ENCODE measurements at places on chromosomes 2 and 18.
A peak's percentile ranks its signal among the peaks of the same experiment; 100 is the strongest.

GRCh38 chr2:4381049-4381448 lies 677.7 kb downstream of the DCDC2C start:
- no peak for DNase-seq

- no peak for DNase-seq
Measured at GRCh38 chr18:45656194-45656770, 41.0 kb downstream of the SLC14A2 start.

DNA sequence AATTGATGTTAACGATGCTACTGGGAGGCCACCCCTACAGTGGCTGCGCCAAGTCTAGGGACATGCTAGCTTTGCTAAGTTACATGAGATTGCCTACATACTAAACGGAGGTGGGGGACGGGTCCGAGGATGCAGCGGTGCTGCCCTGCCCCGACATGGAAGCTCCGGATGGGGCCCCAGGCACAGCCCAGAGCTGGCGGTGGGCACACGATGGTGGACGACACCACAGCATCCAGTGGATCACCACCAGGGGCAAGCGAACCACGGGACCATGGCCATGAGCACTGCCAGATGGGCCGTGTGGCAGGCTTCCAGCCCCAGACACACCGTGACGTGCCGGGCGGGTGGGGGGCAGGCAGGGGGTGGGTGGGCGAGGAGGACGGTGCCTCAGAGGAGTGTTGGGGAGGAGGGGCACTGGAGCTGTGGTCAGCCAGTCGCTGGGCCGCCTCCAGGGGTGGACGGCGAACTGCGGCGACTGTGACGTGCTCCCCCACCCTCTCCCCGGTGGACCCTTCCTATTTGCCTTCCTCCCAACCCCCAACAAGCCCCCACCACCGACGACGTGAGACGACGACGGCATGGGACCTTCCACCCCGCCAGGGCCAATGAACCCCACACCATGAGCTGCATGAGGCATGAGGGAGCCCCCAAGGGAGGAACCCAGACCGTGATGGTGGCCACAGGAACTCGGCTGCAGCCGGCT lies 90.6 kb upstream of the ANKRD30BL start:
- DNase-seq, result no peak

- DNase-seq, result no peak
Measured at GRCh38 chr2:85830645-85831044, 58.1 kb downstream of the ST3GAL5 start.

- DNase-seq, result no peak
Measured at GRCh38 chr18:28494151-28494550, 317.2 kb upstream of the CDH2 start.

DNA sequence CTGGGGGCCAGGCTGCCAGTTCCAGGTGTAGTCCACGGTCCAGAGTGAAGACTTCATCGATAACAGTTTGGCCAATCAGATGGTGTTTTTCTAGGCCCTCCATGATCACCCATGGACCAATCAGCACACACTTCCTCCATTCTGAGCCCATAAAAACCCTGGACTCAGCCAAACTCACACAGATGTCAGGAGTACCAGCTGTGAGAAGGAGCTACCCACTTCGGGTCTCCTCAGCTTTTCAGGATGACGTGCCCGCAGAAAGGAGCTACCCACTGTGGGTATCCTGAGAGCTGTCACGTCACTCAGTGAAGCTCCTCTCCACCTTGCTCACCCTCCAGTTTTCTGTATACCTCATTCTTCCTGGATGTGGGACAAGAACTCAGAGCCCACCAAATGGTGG lies 210.0 kb upstream of the RASGRP3 start:
- DNase-seq, result no peak

DNA sequence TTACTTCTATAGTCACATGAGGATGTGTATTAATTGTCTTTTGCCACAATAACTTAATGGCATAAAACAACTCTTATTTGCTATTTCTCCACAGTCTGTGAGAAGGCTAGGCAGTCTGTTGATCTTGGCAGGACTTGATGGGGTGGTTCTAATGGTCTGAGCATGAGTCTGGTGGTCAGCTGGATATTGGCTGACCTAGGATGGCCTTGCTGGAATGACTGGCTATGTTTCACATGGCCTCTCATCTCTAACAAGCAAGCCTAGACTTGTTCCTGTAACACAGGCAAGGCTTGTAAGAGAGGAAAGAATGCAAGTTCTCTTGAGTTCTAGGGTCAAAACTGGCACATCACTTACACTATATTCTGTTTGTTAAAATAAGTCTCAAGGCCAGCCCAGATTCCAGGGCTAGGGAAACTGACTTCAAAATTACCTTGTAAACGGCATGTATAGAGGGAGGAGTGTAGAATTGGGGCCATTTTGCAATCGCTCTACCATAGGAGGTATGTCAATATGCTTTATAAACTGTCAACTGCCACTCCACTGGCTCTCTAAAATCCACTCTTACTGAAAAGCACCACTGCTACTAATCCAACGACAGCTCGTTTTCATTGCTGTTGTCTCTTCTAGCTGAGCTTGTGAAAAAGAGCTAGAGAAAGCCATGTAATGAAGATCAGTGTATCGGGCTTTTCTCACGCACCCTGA lies 325.0 kb upstream of the PKDCC start:
- no peak for DNase-seq

GRCh38 chr2:118913803-118914645 lies 28.0 kb upstream of the MARCO start:
- DNase-seq, result no peak

DNA sequence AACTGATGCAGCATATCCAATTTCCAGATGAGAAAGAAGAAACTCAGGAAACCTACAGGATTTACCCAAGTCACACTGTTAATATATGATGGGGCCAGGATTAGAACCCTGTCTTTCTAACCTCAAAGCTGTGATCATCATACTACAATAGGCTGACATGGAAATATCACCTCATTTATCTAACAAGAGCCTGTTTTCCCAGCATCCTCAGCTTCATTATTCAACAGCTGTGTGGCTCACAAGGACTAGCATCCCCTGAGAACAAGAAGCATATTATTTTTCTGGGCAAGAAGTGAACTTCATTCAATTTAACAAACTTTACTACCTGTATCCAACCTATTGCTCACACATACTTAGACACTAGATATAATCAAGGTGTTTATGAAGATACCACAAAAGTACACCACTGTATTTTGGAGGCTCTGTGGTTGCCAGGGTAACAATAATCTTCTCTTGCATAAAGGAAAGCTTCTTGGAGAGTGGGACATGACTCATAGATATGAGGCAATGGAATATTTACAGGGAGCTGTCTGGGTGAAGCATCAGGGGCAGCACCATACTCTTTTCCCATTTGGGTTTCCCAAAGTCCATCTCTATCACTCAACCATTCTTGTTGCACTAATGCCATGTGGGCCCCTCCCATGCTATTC lies 218.2 kb downstream of the RAD51AP2 start:
- no peak for DNase-seq

GRCh38 chr2:110678457-110679336 lies 834 bp upstream of the BUB1 start:
- peak; percentile 58 for DNase-seq

DNA sequence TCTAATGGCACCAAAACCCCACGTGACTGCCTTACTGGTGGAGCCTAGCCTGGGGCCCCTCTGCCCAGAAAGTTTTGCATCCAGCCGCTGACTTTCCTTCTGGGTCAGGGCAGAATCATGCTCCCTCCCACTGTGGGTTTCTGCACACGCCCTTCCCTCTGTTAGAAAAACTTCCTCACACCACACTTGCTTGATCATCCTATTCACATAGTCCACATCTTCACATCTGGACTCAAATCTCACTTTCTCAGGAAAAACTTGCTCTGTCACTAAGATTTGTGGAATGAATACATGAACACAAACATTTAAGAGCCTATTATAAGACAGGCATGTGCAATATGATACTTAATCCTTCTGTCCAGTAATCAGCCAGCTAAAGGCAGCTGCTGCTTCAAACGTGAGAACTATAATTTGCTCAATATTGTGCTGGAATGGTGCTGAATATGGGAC lies 274.7 kb downstream of the RND3 start:
- no peak for DNase-seq

DNA sequence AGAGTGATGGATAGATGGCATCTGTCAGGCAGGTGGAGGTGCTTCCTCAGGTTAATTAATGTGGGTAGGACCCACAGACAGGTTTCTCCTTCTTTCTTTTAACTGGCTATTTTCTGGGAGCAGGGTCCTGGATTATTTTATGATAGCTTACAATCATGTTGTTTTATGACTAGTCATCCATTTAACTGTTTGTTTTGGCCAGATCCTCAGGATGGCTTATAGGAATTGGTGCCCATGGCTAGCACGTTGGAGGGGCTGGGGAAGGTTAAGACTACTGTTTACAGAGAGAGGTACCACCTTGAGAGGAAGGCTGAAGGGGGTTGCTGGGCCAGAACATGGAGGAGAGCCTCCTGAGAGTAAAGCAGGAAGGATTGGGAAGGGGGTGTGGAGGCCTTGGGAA lies 78.0 kb upstream of the MGAT5 start:
- DNase-seq, result no peak

GRCh38 chr2:189602233-189602632 lies 21.6 kb upstream of the SLC40A1 start:
- no peak for DNase-seq

DNA sequence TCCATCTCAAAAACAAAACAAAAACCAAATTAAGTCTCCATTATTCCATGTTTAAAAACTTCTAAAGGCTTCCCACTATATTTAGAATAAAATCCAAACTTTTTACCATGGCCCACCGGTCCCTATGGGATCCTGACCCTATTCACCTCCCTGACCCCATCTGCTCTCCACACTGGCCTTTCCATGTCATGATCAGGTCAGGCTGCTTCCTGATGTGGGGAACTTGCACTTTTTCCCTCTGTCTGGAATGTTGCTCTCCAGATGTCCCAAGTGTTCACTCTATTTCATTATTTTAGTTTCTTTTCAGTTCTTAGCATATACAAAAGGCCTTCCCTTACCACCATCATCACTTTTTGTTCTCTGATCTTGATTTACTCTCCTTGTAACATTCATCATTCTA lies 7.5 kb upstream of the MTA3 start:
- DNase-seq, result no peak

DNA sequence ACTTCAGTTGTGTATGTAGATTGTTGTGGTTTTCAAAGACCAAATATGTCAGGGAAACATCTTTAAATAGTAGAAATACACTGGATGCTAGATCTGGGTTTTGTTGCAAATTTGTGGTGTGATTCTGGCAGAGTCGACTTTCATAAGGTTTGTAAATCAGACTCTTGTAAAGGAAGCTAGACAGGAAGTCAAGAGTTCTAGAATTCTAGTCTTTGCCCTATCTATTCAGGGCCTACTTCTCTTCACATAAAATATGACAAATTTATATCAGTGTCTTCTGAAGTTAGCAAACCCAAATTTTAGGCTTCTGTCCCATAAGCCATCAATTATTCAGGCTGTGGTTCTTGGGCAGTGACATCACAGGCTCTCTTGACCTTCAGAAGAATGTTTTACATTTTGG lies 1579.2 kb upstream of the PIK3C3 start:
- DNase-seq, result no peak

GRCh38 chr2:203715744-203716143 lies 9.3 kb downstream of the CD28 start:
- no peak for DNase-seq

- DNase-seq, result no peak
Measured at GRCh38 chr2:24894750-24895149, 25.3 kb downstream of the ADCY3 start.

DNA sequence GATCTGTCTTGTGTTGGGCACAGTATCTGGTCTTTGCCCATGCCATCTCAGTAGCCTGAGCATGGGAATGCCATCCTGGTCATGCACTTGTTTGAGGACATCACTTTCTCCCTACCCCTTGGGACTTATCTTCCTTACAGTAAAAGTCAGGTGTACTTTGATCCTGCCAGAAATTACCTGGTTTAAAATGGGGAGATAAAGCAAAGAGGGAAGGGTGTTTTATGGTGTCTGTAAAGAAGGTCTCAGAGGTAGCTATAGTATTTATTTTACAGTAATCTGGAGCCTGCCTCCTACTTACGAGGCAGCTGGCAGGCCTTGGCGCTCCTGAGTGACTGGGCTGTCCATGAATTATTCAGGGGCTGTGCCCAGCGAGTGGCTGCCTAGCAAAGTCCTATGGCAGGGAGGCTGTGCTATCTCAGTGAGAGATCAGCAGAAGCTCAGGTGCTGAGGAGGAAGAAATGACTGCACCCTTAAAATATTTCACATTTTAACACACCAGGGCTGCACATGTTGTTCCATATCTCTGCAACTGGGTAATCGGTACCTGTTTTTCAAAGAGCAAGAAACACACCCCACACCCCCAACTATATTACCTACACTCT lies 93.9 kb downstream of the SPTBN1 start:
- no peak for DNase-seq

DNA sequence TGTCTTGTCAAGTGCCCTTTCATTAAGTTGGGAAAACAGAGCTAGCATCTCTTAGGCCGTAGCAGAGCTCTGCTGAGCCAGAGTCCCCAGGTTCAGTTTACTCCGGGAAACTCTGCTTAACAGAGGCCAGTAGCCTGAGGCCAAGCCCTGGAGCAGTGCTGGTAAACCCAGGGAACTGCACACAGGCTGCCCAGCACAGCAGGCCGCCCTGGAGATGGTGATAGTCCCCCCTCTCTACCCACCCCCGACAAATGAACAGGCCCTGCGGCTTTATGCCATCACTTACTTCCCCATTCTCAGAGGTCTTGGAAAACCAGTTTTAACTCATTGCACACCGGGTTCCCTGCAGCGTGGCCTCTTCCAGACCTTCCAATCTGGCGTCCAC lies 3.5 kb downstream of the CNNM4 start:
- no peak for DNase-seq

DNA sequence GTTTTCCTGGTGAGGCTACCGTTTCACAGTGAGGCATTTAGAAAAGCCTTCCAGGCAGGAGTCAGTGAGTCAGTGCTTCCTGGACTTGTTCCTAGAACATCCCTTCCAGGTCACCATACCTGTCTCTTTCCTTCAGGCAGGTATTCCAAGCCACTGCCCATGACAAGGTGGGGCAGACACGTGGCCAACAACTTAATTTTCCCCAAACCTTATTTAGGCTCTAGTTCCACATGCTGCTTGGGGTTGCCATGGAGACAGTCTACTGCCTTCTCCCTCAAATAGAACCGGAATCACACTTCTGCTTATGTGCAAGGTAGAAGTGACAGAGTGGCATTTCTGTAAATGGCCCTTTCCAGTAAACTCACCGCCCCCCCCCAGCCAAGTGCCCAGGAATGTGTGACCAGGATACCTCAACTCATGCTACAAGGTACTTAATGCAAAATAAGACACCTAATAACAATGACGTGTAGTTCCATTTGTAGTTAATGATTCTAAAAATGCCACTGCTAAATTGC lies 258.3 kb downstream of the PRKCE start:
- no peak for DNase-seq

- DNase-seq, result no peak
Measured at GRCh38 chr18:68925268-68925667, 127.4 kb downstream of the CCDC102B start.

DNA sequence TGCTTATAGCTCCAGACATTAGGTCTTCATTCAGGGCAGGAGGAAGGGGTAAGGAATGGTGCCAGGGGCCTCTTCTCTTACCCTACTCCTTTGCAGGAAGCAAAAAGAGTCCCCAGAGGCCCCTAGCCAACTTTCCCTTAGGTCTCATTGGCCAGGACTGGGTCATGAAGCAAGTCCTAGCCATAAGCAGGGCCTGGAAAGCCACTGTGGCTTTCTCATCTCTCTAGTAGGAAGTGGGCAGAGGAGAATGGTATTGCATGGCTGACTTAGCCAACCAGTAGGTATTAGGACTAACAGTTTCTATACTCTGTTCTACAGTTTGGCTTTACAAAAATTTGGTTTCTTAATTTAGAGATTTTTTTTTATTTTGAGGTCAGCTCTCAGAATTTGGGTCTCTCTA lies 4.8 kb downstream of the FAM228A start:
- DNase-seq, result no peak

Measured in liver (tissue), 10 donors.